Fibroblast of lung (primary cell): ENCODE measurements at places on chromosomes 6 and 20.
A peak's percentile ranks its signal among the peaks of the same experiment; 100 is the strongest.

DNA sequence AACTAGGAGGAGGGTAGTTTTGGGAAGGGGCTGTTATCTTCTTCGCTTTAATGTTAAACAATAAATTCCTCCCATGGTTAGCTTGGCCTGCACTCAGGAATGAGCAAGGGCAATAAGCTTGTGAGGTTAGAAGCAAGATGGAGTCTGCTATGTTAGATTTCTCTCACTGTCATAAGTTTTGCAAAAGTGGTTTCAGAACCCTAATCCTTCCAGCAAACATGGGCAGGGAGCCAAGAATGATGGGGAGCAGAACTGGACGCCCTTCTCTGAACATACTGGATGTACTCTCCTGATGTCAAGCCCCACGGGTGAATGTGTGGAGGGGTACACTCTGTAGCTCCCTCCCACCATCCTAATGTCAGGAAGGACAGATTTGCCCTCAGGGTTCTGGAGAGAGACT lies 22.3 kb downstream of the C6orf163 start:
- DNase-seq = no peak

- DNase-seq = peak; percentile 29
Measured at GRCh38 chr20:9220874-9221547, 152.1 kb downstream of the PLCB4 start.

DNA sequence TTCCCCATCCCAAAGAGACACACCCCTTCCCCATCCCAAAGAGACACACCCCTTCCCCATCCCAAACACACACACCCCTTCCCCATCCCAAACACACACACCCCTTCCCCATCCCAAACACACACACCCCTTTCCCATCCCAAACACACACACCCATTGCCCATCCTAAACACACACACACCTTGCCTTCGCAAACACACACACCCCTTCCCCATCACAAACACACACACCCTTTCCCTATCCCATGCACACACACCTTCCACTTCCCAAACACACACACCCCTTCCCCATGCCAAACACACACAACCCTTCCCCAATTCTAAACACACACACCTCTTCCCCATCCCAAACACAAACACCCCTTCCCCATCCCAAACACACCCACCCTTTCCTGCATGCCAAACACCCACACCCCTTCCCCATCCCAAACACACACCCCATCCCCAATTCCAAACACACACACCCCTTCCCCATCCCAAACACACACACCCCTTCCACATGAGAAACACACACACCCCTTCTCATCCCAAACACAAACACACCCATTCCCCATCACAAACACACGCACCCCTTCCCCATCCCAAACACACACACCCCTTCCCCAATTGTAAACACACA lies 315.3 kb downstream of the KIF16B start:
- DNase-seq = no peak

DNA sequence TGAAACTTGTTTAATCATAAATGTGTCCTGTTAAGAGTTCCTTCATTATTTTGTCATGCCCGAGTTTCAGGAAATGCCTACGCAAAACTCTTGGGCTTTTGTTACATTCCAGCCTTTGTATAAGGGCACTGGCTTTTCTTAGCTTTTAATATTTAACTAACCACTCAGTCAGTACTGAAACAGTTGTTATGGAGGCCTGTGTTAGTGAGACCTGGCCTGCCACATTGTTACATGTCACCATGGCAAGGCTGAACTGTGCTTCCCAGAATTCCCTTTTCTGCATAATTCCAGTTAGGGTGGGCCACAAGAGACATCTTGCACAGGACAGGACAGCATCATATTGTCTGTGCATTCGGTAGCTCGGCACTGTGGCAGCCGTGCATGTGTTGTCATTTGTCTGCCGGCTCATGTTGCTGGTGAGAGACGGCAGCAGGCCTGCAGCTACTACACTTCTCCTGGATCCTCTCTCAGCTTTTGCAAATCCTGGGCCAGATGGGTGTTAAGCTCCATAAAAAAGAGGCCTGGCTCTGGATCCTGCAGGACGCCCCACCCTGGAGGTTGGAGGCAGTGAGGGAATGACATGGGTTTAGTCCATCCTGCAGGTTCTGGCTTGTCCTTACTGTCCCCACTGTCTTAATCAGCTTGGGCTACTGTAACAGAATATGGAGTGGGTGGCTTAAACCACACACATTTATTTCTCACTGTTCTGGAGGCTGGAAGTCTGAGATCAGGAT lies 128.8 kb upstream of the DTNBP1 start:
- DNase-seq = no peak

GRCh38 chr20:13348311-13349234 lies 127.5 kb downstream of the ISM1 start:
- DNase-seq = peak; percentile 59

DNA sequence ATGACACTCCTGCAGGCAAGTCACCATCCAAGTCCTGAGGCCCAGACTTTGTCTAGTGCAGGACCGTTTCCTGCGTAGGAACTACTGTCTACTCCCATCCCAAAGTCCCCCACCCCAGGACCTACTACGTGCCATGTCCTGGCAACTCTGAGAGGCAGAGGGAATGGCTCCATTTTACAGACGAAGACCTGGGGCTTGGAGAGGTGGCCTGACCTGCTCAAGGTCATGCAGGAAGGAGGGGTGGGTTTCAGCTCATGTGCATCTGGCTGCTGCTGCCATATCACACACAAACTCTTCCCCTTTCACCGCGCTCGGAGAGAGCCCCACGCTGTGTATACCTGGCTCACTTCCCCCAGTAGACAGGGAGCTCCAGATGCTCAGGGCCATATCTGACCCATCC lies 1.2 kb upstream of the NOL4L start:
- no peak for DNase-seq
